Lower lobe of right lung (tissue), 2 donors: ENCODE measurements at places on chromosomes 12 and 14. TPM values are rescaled to one million over a fixed set of nuclear protein-coding genes. Genes with fewer than 3 reads are reported as not detected.

- DNase-seq = no peak
Observed at GRCh38 chr12:31298922-31299321, 27.0 kb downstream of the SINHCAF start.

- DNase-seq = no peak
Observed at GRCh38 chr12:103334466-103334865, 161.3 kb downstream of the C12orf42 start.

GRCh38 chr12:26317942-26318575, 122.7 kb downstream of the SSPN start:
- no peak for DNase-seq

DNA sequence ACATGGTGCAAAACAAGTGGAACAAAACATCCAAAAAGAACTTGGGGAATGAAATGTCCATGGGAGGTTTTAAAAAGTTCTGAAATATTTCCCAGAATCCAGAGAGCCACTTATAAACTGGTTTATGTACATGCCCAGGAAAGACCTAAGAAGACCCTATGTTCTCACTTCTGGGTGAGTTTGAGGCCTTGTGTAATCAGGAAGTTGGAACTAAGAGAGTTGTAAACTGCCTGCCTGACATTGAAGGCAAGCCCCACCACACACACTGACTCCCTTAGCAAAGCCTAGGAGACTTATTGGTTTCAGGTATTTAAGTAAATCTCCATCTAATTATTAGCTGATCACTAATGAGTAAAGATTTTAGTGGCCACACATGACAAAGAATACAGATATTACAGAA, 142.5 kb downstream of the LRIG3 start:
- DNase-seq = no peak

- no peak for DNase-seq
Observed at GRCh38 chr14:84458881-84459280, 1071.1 kb upstream of the FLRT2 start.

GRCh38 chr12:96520767-96521166, 31.4 kb downstream of the CFAP54 start:
- no peak for DNase-seq

The TMEM179 gene
- not detected for total RNA-seq

The CLEC6A gene
- 3.4 TPM for total RNA-seq
